Substantia nigra (tissue), 51 donors: ENCODE measurements at places on chromosomes 2 and 18.

DNA sequence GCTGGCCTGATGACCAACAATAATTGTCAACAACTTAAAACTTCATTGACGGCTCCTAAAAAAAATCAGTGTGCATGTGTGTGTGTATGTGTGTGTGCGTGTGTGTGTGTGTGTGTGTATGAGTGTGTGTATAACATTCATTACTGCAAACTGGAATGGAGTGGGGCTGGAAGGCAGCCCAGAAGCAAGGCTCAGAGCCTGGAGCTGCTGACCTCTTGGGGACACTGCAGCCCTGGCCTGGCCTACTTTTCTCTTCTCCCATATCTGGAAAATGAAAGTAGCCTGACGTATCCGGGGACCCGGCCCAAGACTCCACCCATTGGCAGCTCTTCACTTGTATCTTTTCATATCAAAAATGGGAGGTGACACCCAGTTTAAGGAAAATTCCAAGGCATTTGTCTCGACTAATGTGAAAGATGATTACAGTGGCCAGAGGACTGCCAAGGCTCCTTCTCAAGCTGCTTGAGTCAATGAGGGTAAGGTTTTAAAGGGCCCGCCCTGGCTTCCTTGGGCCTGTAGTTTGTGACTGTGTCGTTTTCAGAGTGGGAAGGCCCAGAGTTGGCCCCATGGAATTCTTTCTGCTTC, 72.4 kb upstream of the IL1R1 start:
- no peak for DNase-seq

DNA sequence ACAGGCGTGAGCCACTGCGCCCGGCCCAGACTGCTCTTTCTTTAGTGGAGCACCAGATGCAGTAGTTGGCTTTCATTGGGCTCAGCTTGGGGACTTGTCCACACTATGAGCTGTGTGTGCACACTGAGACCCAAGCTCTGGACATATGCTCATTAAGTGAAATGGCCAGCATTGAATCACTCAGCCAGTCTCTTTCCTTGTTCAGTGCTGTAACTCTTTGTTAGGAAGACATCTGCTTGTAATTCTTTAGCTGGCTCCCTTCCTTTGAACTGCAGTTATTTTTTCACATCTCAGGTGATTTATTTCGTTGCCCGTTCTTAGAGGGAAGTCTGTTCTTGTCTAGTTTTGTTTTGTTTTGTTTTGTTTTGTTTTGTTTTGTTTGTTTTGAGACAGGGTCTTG, 70.5 kb downstream of the CAB39 start:
- no peak for DNase-seq

- DNase-seq = no peak
Observed at GRCh38 chr2:98634406-98635092, 26.2 kb downstream of the UNC50 start.

DNA sequence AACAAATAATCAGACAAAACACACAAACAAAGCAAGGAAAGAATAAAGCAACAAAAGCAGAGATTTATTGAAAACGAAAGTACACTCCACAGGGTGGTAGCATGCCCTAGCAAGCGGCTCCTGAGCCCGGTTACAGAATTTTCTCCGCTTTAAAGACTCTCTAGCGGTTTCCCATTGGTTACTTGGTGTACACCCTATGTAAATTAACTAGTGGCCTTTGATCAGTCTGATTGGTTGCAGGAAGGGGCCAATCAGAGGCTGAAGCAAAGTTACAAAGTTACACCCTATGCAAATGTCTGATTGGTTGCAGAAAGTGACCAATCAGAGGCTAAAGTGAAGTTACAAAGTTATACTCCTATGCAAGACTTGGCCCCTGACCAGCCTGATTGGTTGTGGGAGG, 242.9 kb downstream of the LDLRAD4 start:
- no peak for DNase-seq

DNA sequence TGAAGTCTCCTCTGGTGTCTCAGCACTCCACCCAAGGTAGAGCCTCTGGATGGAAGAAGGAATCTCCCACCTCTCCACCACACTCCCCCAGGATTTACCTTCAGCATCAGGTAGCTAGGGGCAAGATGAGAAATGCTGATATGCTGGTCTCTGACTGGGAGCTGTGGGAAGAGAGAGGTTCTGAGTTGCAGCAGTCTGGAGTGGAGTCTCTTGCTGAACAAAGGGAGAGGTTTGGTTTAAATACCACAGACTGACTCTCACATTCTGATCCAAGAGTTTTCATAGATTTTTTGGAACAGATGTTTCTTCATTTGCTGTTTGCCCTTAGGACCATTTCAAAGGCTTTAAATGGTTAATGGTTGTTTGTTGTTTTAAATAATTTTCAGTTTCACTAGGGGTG, 1.1 kb upstream of the CFLAR start:
- DNase-seq = no peak

DNA sequence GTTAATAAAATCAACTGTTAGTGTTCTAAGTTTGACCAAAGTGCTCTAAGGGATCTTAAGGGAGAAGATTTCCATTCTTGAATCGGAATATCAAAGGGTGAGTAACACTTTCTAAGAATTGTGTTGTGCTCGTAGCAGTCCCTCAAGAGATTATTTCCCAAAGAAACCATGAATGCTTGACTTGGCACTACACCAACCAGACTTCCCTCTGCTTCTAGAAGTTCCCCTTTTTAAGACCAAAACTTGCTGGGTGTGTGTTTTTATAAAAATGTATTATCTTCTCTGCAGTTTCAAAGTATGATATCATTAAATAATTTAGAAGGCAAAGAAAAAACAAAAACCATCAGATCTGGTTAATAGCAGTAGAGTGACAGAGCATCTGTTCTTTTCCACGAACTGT, 522.0 kb upstream of the FAM98A start:
- no peak for DNase-seq

GRCh38 chr2:62112179-62112578, 83.7 kb upstream of the B3GNT2 start:
- DNase-seq = no peak

GRCh38 chr2:46400016-46400415, 79.3 kb upstream of the TMEM247 start:
- DNase-seq = no peak

DNA sequence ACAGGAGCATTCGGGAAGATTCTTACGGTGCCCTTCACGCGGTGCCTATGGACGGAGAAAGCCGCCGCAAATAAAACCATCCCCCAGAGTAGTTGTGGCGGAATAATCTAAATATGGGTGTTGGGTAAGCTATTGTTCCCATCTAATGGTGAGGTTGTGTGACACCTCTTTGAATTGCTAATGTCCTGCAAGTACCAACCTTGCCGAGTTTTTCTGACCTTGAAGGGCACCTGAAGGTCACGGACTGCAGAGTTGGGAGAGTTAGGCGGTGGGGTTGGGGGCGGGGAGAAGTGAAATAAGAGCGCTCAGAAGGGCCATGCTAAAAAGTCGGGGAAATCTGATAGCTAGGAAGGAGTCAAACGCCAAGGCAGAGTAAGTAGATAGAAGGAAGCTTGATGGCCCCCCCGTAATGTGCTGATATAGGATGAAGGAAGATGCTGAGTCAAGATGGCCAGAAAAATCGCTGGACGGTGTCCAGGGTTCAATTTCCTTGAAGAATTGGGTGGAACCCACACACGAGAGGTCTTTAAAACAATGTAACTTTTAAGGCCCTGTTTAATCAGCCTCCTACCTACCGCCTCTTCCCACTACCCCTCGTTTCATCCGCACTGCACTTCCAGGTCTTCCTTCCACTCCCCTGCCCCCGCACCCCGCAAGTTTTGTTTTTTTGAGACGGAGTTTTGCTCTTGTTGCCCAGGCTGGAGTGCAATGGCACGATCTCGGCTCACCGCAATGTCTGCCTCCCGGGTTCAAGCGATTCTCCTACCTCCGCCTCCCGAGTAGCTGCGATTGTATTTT, 600 bp downstream of the KATNAL2 start:
- DNase-seq = peak; percentile 31

DNA sequence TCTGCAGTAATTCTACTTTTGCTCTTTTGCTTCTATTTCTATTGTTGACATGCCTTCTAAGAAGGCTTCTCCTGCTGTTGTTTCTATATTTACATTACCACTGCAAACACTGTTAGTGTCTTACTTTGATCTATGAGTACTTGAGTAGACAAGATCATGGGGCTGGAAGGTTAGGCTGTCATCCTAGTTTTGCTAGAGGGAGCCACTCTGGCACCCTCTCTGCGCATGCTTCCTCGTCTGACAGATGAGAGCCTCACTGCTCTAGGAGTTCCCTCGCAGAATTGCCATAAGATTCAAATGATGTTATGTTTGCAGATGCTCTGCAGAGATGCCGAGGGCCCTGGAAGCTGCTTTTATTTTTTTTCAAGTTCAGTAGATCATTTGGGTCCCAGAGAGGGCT, 185.6 kb downstream of the RNF144A start:
- no peak for DNase-seq

- no peak for DNase-seq
Observed at GRCh38 chr2:72993933-72994280, 76.6 kb downstream of the EMX1 start.
